ENCODE measurements at places on chromosomes 4 and X.

DNA sequence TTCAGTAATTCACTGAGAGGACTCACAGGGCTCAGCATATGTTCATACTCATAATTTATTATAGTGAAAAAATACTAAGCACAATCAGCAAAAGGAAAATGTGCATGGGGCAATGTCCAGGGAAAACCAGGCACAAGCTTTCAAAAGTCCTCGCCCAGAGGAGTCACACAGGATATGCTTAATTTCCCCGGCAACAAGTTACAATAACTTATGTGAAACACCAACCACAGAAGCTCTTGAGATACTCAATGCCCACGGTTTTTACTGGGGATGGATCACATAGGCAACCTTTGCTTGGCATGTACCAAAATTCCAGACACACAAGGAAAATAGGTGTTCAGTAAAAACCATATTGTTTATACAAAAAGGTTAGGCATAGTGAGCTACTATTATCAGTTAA, 38.5 kb upstream of the STPG2 start:
- DNase-seq = no peak

- no peak for DNase-seq
Measured at GRCh38 chr4:10753336-10753735, 68.8 kb upstream of the CLNK start.

DNA sequence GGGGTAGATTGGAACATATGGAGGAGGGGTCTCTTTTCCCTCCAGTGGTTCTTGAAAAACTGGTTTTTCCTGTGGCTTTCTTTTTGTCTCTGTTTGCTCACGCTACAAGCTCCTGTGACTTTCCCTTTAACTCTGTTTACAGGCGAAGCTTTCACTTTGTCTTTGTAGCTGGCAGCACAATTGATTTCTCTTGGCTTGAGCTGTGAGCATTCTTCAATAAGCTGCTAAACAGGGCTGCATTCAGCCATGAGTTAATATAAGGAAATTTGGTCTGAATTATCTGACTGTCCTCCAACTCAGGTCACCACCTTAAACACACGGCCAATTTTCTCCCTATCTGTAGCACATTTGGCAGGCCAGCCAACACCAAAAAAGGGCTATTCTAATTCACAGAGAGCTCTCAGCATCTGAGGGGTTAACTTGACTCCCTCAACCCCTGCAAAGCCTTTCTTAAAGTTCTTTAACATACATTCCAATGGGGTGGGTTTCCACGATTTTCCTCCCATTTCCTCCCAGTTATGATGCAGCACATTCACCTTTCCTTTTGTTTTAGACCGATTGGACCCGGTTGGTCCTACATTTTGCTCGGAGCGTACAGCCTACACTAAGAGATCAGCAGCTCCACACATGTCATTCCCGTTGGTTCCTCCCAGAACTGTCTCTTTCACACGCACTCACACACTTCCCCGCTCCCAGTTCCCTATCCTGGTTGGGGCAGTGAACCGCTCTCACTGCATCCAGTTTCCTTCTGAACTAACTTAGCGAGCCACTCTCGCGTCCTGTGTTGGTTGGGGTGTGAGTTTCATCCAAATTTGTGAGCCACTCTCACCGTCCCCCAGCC, 45.4 kb downstream of the UGT2A3 start:
- DNase-seq = no peak

DNA sequence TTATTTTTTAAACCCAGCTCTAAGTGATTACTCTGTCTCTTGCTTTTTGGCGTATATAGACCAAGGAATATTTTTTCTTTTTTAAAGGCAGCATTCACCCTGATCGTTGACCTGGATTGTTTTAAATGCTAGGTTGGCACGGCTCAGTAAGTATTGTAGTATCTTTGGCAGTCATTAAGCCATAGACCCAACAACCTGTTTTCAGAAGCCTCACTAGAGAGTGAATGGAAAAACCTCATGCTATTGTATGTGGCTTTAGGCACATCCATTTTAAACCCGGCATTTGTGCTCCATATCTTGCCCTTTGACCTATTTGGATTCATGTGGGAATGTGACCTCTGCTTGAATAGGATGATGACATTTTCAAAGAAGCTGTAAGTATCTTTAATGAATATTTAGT, 183.9 kb downstream of the SNCA start:
- no peak for DNase-seq

- DNase-seq = no peak
Measured at GRCh38 chr4:24417206-24417605, 167.1 kb downstream of the DHX15 start.

- DNase-seq = no peak
Measured at GRCh38 chr4:167544391-167544790, 310.1 kb upstream of the SPOCK3 start.

DNA sequence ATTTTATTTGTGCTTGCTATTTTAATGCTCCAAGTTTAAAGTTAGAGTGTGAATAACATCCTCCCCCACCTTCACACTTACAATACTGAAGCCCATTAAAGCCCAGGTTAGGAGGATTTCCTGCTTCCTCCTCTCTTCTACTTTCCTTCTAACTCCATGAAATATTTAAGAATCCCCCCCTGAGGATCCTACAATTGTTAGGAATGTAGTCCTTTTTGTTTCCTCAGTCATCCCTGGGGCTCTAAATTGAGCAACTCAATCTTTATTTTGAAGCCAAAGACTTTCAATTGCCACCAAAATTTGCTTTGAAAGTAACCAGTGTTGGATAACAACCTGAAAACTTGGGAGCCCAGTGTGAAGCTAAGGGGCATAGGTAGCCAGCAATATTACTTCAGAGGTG, 276.9 kb downstream of the FAM47A start:
- no peak for DNase-seq

GRCh38 chr4:120815361-120815760, 107.2 kb downstream of the PRDM5 start:
- no peak for DNase-seq

Measured in SIG-M5 (cell line).